ENCODE measurements at places on chromosomes 11 and 22.

DNA sequence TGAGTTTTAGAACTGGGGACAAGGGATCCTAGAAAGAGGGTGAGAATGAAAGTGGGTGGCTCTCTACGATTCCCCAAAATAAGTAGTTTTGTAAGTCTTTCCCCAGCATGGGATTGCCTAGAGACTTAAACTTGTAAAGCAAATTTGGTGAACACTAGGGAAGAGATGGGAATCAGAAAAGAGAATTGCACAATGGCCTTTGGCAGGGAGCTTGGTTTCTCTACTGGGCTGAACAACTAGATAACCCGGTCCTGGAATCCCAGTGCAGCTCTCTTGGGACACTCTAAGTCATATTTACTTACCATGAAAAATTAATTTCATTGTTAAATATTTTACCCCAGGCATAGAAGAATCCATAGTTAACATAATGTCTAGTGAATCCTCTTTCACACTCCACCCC lies 16.5 kb upstream of the USP18 start:
- DNase-seq = no peak

DNA sequence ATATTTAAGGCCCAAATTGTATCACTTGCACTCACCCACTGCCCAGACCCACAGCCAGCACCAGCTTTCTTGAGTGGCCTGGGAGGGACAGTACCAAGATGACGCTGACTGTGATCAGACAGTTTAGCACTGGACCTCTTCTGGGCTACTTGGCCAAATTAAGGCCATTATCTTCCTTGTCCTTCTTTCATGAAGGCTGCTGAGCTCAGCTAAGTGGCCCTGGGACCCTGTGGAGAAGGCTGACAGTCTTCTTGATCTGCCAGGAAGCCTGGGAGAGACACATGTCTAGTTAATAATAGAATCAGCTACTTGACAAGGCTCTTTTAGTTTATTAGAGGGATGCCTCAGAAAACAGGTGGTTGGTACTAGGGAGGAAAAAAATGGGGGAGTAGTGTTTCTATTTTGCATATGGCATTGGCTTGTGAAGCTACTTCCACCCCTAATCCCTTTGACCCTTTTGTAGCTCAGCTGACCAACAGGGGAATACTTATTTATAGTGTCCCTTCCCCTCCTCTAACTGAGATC lies 127.9 kb upstream of the NTM start:
- DNase-seq = no peak

DNA sequence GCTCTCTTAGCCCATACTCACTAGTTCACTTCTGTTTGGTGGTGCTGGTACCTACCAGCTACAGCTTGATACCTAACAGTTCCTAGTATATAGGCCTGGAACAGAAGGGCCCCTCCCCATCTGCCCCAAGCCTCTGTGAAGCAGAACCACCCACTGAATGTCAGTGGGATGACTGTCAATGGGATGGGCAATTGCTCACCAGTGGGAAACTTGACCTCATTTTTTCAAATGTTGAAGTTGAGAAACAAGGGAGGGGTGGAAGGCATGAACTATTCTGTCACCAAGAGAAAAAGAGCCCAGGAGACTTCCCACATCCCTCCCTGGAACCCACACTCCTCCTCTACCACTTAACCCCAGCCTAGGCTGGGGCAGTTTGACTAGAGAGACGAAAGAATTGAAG lies at the start of gene NLRP10:
Gene NLRP10, minus strand, starts transcription at position 62 of the 400 bp plus-strand sequence. CDS start 1,952 bp downstream, outside the sequence.
- DNase-seq = no peak

GRCh38 chr11:16252373-16252772 lies 104.0 kb downstream of the SOX6 start:
- DNase-seq = no peak

DNA sequence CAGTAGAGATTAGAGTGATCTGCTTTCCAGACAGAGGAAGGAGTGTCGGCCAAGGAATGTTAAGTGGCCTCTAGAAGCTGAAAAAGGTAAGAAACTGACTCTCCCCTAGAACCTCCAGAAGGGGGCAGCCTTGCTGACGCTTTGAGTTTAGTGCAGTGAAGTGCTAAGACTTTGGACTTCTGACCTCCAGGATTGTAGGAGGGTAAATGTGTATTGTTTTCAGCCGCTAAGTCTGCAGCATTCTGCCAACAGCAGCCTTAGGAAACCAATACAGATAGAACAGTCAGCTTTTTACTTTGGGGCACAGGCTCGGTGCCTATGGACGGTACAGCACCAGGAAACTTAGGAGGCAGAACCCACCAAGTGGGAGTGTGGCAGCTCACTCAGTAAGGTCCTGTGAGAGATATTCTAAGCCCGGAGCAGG lies 3.6 kb upstream of the TBC1D22A start:
- DNase-seq = no peak

DNA sequence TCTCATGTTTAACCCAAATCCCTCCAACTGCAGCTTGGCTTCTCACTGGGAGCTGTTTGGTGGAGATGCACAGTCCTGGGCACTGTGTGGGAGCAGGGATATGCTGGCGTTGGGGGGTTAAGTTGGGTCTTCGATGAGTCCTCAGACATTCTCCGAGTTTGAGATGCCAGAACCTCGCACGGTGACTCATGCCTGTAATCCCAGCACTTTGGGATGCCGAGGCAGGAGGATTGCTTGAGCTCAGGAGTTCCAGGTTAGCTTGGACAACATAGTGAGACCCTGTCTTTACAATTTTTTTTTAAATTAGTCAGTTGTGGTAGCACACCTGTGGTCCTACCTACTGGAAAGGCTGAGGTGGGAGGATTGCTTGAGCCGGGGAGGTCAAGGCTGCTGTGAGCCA lies 20.7 kb downstream of the POU2F3 start:
- DNase-seq = no peak

- no peak for DNase-seq
Measured at GRCh38 chr11:2666401-2666741, 33.4 kb downstream of the KCNQ1OT1 start.

GRCh38 chr11:63918507-63919191 lies 1.7 kb upstream of the RCOR2 start:
- no peak for DNase-seq

DNA sequence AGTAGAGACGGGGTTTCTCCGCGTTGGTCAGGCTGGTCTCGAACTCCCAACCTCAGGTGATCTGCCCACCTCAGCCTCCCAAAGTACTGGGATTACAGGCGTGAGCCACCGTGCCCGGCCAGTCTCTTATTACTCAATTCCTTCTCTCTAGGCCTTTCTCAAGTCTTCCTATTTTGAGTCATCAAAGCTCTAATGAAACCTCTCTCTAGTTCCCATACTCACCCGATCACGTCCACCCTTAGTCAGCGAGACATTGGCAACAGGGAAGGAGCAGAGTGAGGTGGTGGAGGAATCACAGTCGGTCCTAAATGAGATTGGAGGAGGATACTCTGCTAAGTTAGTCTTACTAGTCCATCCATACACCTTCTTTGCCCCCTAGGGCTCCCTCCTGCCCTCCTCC lies 5.0 kb downstream of the BSCL2 start:
- DNase-seq = no peak

DNA sequence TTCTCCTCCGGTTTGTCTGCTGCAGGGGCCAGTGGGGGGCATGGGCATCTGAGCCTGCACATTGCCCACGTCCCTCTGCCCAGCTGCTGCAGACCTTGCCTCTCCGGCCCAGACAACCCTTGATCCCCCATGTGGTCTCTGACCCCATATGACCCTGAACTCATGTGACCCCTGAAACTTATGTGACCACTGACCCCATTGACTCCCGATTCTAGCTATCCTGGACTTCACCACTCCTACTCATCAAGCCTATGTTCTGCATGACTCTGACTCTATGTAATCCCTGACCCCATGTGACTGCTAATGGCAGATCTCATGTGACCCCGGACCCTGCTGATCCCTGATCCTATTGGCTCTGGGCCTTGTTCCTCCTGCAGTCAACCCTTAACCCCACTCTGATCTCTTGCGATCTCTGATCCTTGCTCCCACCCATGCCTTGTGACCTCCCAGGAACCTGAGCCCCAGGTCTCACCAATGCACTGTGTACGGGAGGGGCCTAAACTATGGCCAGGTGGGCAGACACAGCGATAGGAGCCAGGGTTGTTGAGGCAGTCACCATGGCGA lies 5.7 kb downstream of the LTBP3 start:
- no peak for DNase-seq

- no peak for DNase-seq
Measured at GRCh38 chr22:24512043-24512442, 16.9 kb downstream of the UPB1 start.

DNA sequence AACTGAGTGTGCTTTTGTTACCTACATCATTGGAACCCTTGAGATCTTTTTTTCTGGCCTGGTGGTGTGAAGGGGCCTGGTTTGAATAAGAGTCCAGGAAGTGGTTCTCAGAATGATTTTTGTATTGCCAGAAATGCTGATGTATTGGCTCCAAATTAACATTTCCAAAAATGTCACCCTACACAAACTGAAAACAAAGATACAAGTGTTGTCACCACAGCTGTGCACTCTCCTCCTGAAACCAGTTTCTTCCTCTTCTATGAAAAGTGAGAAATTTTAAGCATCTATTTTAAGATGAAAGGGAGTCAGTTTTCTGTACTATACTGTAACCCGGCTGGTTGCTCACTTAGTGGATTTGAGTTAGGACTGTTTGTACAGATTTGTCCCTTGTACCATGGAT lies 218.8 kb downstream of the PGR start:
- DNase-seq = no peak

DNA sequence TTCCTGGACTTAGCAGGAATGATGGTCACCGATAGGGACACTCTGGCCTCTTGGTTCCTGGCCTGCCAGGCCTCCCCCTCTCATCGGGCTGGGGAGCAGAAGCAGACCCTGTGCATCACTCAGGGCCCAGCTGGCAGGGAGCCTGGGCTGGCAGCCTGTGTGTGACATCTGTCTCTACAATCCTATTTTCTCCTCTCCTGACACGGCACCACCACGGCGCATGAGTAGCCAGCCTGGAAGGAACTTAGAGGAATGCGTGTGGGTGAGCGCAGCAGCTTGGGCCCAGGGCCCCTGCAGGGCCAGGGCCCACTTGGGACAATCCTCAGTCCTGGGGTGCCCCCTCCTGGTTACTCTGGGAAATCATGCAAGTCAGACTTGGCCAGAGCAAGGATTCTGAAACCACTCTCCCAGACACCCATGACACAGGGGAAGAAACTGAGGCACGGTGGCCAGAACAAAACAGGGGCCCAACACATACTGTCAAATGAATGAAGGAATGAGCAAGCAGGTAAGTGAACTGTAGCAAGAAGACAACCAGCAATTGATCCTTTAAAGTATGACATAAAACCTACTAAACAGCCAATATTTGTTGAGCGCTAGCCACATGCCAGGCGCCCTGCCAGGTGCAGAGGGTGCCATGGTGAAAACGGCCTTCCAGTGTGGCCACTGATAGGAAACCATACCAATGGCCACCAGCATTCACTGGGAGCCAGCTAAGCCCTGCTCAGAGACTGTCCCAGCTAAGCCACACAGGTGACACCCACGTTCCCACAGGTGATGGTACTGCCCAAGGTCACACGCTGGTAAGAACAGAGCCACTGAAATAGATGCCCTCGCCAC lies 13.3 kb downstream of the RSPH14 start:
- peak; percentile 60 for DNase-seq

GRCh38 chr11:406796-407650 lies 7.8 kb downstream of the SIGIRR start:
- DNase-seq = peak; percentile 75

- no peak for DNase-seq
Measured at GRCh38 chr11:98040061-98040808, 980.5 kb upstream of the CNTN5 start.

DNA sequence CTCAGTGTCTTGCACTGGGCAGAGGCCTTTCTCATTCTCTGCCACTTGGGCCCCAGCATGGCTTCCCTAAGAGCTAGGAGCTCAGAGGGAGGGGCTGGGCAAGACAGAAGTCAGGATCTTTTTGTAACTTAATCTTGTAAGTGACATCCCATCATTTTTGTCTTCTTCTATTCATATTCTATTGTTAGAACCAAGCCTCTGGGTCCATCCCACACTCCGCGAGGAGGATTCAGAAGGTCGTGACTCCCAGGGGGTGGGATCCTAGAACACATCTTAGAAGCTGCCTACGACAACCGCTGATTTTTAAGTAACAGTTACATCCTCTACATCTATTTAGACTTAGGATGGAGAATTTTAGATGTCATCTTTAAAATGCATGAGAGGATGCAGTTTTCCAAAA lies 1.5 kb upstream of the IL17RA start:
- no peak for DNase-seq
